Diencephalon (tissue), 1 donor: ENCODE measurements at places on chromosomes 7 and 10. TPM values are rescaled to one million over a fixed set of nuclear protein-coding genes. Genes with fewer than 3 reads are reported as not detected.

LANCL2 gene
- 60.2 TPM for total RNA-seq

CAMK1D gene
- total RNA-seq, result 26.5 TPM

CCNJ gene
- 15.7 TPM for total RNA-seq

ENTPD1 gene
- total RNA-seq, result 16.6 TPM

NDUFB8 gene
- total RNA-seq, result 155 TPM

AKR1C2 gene
- total RNA-seq, result 21.2 TPM

LYZL1 gene
- not detected for total RNA-seq

FGFR2 gene
- 28.4 TPM for total RNA-seq
